Cardiac muscle cell (in vitro differentiated cells and primary cell): ENCODE measurements at places on chromosomes 2 and 18. TPM values are rescaled to one million over a fixed set of nuclear protein-coding genes. Genes with fewer than 3 reads are reported as not detected.

Gene IL37
- not detected in 2 replicates for total RNA-seq

Gene RGPD8
- 8.4 and 17.0 TPM in 2 replicates for total RNA-seq

- no peak for DNase-seq
Measured at GRCh38 chr18:58431215-58431614, 197.7 kb downstream of the ALPK2 start.

- DNase-seq: peak; percentile 58
Measured at GRCh38 chr2:32963941-32964340, 17.2 kb downstream of the LTBP1 start.

Gene DLGAP1
- total RNA-seq: 3.1 and 7.9 TPM in 2 replicates

GRCh38 chr2:80396276-80396675 is 91.7 kb upstream of the LRRTM1 start:
- no peak for DNase-seq

- peak; percentile 44 for DNase-seq
Measured at GRCh38 chr2:234178330-234179030, 128.0 kb downstream of the SPP2 start.

GRCh38 chr2:62991605-62992004 is 59.0 kb upstream of the OTX1 start:
- no peak for DNase-seq

DNA sequence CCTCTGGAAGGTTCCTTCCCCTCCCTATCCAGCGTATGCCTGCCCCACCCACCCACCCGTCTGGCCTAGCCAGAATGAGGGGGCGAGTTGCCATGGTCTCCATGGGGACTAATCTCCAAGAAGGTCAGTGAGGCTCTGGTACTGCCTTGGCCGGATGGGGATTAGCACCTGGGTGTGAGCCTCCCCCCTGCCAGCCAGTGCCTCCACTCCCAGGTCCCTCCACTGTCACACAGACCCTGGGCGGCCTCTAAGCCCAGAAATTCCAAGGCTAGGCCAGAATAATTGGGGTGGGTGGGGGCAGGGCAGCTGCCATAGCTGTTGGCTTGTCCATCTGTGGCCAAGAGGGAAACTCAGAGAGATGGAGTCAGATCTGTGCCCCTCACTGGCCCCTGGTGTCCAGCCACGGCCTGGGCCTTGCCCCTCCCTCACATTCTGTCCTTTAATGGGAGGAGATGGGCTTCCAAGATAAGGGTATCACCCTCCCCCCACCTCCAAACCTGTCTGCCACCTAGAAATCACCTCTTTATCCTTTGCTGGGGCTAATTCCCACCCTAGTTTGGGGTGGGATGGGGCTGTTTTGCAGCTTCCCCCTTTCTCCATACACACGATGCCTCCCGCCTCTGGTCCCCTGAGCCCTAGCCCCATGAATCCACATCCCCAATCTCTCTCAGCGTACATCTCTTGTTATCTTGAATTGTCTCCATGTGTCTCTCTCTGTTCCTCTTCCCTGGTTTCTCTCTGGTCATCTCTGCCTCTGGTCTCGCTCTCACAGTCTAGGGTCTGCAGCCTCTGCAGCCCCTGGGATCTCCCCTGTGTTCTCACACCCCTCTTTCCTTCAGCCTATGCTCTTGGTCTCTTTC is 6.0 kb upstream of the CRYBA2 start:
- DNase-seq: no peak

DNA sequence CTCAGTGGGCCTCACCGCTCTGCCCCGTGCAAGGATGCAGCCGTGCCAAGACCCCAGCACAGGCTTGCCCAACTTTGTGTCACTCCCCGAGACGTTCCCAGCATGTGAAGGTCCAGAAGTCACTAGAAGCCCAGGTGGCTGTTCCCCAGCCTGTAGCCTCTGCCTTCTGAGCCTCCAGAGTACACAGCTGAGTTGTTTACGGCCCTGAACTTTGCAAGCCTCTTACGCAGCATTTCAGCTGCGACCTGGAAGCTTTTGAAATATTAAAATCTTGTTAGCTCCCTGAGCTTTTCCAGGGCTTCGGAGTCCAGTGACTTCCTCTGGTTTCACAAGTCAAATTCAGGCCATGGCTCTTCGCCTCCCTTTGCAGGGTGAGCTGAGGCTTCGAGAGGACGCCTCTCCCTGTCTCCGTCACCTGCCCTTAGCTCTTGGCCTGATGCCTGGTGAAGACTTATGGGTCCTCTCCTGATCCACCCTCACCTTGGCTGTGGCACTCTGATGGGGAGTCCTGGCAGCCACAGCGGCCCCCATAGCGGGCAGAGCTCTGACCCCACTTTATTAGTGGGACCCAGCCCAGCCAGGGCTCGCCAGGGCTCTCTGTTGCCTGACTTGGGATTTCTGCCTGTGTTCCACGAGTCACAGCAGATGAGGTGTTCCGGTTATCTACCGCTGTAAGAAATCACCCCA is 76.5 kb upstream of the HPCAL1 start:
- no peak for DNase-seq

DNA sequence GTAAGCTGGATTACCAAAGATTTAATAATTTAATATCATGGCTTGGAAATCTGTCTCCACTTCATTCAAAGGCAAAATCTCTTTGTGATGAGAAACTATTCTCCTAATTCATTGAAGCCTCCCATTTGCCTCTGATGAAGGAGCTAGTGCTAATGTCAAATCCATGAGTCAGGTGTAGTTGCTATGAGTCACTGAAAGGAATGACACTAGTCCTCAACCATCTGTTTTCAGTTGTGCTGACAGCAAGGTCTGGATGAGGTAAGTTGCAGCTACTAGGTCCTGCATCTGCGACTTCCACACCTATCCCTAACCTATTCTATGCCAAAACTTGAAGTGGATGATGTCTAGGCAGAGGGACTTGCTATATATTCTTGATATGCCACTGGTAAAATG is 324.0 kb upstream of the UBE2E3 start:
- no peak for DNase-seq

Gene LYPD1
- total RNA-seq: 2.3 and 2.7 TPM in 2 replicates

- no peak for DNase-seq
Measured at GRCh38 chr2:218063896-218064295, 5.2 kb upstream of the RUFY4 start.

DNA sequence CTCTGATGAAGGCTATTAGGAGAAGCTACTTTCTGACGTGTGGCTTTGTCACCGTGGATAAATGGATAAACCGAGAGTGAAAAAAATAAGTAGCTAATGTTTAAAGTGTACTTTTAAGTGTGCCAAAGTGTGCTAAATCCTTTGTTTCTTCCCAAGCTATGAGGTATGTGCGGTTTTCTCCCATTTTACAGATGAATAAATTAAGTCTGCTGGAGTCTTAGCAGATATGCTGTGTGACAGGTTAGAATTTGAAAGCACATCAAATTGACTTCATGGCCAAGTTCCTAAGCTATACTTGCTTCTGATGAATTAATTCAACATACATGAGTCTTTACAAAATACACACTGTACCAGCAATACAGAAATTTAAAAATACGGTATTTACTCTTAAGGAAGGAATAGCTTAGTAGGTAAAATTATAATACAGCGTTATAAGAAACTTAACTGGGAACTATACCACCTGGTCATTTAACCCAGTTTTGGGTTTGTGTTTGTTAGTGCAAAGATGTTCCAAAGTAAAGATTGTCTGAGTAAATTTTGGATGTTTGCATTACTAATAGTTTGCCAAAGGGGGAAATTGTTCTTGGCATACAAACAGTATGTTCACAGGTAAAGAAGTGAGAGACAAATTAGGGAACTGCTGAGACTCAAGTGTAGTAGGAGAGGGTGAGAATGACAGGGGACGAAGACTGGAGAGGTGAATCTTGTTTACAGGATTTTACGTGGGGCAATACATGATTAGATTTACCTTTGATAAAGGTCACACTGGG is 1.4 kb downstream of the AGPS start:
- no peak for DNase-seq

DNA sequence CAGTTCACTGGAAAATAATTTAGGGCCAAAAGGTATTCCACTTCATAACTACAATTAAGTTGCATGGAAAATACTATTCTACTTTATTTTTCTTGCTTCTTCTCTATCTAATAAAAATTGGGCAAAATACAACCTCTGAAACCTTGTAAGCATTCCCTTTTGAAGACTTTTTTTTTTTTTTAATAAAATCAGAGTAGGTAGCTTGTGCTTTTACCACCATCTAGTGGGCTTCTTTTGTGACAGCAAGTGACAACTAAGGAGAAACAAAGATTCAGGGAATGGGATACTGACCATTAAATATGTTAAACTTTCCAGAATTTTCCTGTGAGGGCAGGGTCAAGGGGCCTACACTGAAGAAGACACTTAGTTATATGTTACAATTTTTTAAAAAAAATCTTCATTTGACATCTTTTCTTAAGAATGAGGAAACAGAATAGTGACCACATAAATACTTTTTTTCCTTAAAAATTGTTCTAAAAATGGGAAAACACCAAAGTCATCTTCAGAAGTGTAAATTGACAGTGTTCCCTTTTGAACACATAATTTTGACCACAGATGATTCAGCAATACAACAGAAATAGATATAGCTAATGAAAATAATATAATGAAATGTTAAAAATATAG is 1183.2 kb upstream of the ACVR2A start:
- DNase-seq: peak; percentile 64

DNA sequence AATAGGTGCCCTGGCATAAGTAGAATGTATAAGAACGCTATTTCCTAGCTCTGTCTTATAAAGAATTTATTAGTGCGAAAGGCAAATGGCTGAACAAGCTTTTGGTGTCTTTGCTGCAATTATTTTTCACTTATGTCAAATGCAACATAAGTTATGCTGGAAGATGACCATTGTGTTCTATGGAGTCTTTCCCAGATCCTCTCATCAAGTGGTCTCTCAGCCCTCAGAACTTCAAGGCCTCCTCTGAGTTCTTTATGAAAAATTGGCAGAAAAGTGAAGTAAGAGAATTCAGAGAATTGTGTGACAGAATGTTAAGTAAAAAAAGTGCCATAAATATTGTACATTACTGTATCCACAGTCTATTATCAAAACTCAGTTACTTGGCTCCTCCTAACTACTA is 75.2 kb downstream of the RIT2 start:
- DNase-seq: no peak

DNA sequence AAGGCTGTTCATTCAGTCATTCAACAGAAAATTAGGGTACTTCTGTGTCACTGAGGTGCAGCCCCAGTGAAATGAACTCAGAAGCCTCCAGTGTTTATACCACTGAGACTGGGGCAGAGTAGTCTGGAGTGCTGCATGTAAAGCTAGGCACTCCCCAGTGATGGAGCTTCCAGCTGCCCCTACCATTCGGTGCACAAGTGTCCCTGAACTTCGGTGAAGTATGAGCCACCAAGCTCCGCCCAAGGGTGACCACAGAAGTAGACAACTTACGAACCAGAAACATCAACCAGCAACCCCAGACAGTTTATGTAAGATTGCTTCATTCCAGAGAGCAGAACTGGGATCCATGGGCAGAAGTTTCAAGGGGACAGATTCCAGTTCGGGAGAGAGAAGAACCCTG is 70.6 kb upstream of the FOSL2 start:
- no peak for DNase-seq

- DNase-seq: peak; percentile 81
Measured at GRCh38 chr2:188512456-188512855, 220.8 kb downstream of the GULP1 start.

DNA sequence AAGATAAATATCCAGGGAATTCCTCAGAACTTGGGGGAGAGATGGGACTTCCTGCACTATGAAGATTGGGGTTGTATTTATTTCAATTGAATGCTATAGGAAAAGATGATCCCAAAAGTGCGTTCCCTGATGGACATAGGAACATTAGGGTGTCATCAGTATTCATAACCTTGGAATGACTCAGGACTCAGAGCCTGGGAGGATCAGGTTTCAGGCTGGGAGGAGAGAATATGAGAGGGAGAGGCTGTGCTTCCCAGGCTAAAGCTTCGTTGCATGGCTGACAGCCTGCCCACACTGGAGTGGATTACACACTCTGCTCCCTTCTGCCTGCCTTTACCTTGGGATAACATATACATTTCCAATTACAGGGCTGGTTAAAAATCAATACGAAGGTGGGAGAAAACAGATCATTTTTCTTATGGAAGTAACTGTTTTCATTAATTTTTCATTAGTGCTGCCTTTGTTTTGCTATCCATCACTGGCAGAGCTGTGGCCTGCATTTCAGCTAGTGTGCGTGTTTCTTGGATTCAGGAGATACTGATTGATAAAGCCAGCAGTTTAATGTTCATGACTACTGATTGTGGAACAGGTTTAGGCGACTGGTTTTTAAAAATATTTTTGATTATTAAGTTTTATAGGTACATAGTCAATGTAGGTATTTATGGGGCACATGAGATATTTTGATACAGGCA is 118.7 kb downstream of the KCTD1 start:
- DNase-seq: peak; percentile 72

DNA sequence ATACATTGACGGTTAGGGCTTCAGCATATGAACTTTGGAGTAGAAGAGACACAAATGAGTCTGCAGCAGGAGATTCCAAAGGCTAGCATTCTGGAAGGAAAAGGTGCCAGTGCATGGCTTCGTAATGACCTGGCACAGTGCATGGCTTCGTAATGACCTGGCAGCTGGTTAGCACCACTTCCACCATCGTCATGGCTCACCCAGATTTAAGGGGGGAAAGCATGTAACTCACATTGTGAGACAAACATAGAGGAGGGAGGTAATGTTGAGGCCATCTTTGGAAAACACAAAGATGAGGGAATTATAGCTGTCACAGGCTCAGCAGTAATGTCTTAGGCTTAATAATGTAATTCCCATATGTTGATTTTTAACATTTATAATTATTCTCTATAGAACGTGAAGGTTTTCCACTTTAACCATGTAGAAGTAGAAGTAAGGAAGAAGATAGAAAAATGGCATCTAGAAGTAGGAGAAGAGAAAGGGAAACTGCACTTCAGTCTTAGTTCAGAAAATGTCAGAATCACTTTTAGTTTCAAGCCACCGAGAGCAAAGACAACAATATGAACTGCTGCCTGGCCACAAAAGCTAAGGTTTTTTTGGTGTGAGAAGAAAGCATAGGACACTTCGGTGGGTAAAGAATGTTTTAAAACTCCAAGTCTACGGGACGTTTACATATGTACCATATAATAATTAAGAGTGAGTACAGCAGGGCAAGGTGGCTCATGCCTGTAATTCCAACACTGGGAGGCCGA is 6.8 kb upstream of the STK25 start:
- DNase-seq: no peak

Gene GCG
- total RNA-seq: not detected in 2 replicates

Gene SP3
- total RNA-seq: 115 and 164 TPM in 2 replicates

DNA sequence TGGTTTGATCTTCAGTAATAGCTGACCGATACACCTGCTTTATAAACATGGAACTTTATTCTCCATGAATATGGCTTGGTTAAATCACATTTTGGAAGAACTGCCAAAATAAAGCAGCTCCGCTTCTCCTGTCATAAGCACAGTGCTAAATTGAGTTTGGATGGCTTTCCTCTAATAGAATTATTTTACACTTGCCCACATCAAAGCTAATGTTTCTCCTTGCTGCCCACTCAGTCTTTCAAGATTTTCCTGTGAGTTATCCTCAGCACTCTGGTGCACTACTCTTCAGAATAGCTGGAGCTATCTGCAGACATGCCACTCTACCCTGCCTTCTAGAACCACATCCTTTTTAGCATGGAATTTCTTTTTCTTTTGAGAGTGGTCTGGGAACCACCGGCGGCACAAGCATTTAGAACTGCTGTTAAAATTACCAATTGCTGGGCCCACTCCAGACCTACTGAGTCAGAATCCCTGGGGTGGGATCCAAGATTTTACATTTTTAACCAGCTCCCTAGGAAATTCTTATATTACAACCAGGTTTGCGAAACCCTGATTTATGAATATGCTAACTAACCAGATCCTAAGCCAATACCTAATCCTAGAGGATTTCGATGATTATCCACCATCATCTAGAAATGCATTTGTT is 283.3 kb downstream of the AFF3 start:
- no peak for DNase-seq

Gene GATA6
- total RNA-seq: 182 and 187 TPM in 2 replicates
